ENCODE measurements at places on chromosomes 5 and 9.

- no peak for DNase-seq
Observed at GRCh38 chr5:107820429-107820828, 149.7 kb upstream of the EFNA5 start.

- DNase-seq: peak; percentile 2
Observed at GRCh38 chr9:111399772-111400563, 69.9 kb upstream of the OR2K2 start.

DNA sequence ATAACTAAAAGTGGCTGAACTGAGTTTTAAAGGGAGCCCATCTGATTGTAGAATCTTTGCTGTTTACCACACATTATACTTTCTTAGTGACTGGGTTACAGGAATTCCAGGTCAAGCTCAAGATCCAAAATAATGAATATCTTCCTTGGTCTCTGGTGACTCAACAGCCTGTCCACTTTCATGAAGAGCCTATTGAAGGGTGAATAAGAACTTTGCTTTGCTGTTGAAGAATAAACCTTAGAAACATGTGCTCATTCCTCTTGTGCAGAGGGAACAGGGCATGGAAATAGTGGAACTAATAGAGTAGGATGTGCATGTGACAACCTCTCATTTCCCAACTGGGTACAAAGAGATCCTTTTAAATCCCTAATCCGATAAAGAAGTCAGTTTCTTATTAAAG, 21.4 kb downstream of the ALDH1A1 start:
- DNase-seq: no peak

DNA sequence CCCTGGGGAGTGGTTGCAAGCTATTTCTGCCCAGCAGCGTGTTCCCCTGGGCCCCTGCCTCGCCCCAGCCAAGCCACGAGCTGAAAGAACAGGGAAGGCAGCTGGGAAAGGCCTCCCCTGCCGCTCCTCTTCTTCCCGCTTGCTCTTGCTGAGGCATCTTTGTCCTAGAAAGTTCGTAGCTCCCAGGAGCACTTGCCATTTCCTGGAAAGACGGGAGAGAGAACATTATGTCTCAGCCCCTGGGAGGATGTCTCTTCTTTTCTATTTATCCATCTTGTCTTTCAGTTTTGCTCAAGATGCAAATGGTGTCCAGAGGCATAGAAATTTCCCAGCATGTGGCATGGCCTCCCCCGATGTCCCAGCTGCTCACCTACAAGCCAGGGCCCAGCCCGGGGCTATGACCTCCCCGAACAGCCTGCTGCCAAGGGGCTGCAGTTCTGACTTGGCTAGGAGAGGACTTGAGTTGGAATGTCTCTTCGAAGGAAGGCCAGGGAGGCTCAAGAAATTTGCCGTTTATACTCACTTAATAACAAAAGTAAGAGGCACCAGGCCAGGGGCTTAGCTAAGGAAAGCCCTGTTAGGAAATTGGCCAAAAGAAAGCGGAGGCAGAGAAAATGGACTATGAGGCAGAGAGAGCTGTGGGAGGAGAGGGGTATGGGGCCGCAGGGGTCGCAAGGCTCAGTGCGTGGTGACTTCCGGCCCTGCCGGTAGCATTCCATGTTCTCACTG, 87.3 kb downstream of the LIFR start:
- DNase-seq: no peak

DNA sequence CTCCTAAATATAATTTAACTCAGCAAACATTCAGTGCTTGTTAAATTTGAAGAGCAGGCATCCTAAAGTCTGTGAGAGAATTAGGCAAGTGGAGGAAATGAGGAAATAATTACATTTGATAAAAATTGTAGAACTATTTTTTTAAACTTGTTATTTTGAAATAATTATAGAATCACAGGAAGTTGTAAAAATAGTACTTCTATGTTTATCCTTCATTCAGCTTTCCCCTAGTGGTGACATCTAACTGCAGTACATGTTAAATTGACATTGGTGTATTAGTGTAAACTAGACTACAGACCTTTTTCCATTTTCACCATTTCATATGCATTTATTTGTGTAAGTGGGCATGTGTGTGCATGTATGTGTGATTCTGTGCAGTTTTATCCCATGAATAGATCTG, 51.6 kb downstream of the F2RL2 start:
- no peak for DNase-seq
